ENCODE measurements at places on chromosomes 3 and 15. TPM values are rescaled to one million over a fixed set of nuclear protein-coding genes. Genes with fewer than 3 reads are reported as not detected.

DNA sequence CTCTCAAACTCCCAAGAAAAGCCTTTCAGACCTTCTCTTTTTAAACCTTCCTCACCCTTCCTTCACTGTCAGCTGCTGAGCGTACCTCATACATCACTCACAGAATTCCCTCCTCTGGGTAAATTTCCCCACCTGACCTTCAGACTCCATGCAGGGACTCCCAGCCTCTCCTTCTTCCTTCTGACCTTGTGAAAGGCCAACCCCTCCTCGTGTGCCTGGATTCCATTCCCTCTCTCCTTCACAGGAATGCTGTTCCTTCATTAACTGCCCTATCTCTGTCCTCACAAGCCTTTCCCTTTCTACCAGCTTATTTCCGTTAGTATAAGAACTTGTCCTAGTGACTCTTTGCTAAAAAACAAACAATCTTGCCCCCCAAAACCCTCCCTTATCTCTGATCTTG is 69.7 kb upstream of the MME start:
- no peak for DNase-seq

DNA sequence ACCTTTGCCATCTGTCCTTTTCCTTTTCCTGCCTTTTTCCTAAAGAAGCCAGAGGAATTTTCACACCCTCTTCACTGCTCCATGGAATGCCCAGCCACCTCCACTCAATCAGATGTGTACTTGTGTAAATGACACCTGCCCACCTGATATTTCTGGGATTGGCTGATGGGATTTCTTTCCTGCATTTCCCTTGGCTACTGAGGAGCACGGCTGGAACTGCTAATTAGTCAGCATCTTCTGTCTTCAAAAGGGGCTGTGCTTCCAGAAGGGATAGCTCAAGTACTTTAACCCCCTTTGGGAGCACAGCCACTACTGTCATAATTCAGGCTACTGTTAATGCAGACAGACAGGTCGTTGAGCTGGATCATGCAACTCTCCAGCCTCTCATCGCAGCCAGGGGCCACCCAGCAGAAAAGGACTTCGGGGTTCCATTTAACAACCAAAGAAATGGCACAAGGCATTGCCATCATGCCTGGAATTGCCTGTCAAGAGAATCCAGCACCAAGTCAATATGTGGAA is 38.6 kb downstream of the MGLL start:
- DNase-seq = no peak

Gene SKOR1
- 0.52 TPM for polyA plus RNA-seq

Gene TNFAIP8L3
- 3.4 TPM for polyA plus RNA-seq

Gene EXD1
- polyA plus RNA-seq = not detected

Measured in hepatocyte (in vitro differentiated cells).